ENCODE measurements at places on chromosomes 2 and 18. TPM values are rescaled to one million over a fixed set of nuclear protein-coding genes. Genes with fewer than 3 reads are reported as not detected.
A peak's percentile ranks its signal among the peaks of the same experiment; 100 is the strongest.

PROC gene
- total RNA-seq: not detected

L3MBTL4 gene
- not detected for total RNA-seq

C1QL2 gene
- total RNA-seq: not detected

ZNF519 gene
- 11.5 TPM for total RNA-seq

GRCh38 chr2:200308546-200309295, 2.2 kb downstream of the SPATS2L start:
- peak; percentile 53 for DNase-seq

GRCh38 chr18:45690975-45691815, 32.8 kb upstream of the SLC14A1 start:
- DNase-seq: peak; percentile 89

DNA sequence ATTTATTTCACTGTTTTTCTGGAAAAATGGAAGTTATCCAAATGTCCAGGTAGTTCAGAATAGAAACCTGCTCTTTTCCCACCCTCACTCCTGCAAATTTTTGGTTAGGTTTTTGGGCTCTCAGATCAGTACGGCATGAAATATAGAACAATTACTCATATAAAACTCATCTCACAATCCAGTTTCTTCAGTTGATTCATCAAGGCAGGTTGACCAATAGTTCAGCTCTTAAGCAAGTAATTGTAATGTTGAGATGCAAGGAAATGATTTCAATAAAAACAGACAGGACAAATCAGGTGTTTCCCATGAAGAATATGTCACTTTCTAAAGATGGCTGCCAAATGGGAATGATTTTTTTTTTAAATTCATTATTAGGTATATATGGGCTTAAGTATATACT, 2.0 kb downstream of the RAB27B start:
- DNase-seq: no peak

GRCh38 chr2:164599954-164600589, 21.2 kb downstream of the GRB14 start:
- DNase-seq: peak; percentile 75

DNA sequence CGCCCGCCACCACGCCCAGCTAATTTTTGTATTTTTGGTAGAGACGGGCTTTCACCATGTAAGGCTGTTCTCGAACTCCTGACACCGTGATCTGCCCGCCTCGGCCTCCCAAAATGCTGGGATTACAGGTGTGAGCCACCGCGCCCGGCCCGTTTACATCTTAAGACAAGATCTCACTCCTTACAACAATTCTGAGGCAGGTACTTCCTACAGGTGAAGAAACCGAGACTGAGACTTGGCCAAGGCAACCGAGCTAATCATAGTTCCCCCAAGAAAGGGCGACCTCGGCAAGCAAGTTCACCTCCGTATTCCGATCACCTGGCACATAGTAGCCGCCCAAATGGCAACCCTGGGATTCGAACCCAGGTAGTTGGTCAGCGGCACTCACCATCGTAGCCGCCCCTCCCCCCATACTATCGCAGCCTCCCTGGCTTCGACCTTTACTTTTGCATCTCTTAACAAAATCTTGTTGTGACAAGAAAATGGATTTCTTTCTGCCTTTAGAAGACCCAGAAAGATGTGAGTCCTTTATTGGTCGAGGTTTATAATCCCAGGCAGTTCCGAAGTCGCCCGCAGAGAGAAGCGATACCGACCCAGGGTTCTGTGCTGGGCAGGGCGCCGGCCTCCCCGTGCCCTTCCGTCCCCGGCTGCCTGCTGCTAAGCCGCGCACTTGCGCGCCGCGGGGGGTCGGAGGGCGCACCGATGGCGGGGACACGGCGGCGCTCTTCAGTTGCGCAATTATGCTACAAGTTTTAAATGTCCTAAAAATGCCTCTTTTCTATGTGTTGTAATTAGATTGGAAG, 1.1 kb upstream of the FZD5 start:
- no peak for DNase-seq

DNA sequence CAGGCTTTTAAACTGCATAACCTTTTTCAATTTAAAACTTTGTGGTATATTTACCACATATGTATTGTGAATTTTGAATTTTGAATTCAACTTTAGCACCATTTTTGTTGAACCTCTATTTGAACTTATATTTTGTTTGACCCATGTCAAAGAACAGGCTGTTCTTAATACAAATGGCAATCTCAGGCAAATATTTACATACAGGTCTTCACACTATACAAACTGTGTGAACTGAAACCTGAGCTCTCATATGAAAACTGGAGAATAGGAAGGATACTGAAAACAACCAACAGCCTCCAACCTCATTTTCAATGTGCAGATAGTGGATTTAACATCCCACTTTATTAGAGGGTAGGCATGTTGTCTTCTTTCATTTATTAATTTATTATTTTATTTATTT, 491.8 kb downstream of the KCNJ3 start:
- no peak for DNase-seq

- peak; percentile 16 for DNase-seq
Measured at GRCh38 chr2:8447610-8448221, 234.1 kb upstream of the ID2 start.

DNA sequence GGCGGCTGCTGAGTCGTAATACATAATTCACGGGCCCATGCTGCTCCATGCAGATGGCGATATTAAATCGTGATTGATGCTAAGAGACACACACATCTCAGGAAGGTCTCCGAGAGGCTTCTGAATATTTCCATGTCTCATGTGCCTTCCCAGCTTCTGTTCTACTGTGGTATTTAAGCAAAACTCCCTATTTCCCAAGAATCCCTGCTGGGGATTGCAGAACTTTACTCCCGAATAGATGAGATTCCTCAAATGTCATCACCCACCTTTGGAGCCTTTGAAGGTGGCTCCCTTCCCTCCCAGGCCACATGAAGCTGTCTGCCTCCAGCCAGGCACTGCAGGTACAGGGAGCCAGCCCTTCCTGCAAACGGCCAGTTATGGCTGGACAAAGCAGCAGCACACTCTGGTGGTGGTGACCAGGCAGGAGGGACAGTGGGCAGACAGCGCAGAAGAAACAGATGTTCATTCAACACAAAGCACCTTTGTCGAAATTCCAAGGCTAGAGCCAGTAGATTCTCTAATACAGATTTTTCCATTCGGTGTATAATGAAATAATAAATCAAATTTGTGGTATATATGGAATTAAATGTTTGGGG, 14.1 kb downstream of the NRP2 start:
- no peak for DNase-seq

- no peak for DNase-seq
Measured at GRCh38 chr2:60875520-60875919, 5.9 kb upstream of the REL start.
